ENCODE measurements at places on chromosomes 16 and 17.

DNA sequence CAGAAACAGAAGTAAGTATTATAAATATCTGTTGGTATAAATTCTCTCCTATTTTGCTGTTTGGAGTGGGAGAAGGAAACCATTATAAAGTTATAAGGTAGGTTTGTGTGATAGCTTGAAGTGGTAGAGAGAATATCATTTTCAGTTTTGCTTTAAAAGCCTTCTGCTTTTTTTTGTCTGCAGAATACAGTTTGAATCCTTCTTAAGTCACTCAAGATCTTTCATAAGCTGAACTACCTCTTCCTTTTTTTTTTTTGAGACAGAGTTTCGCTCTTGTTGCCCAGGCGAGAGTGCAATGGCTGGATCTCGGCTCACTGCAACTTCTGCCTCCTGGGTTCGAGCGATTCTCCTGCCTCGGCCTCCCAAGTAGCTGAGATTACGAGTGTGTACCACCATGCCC is 9.0 kb downstream of the ATAD5 start:
- DNase-seq: no peak

GRCh38 chr16:73197598-73197997 is 149.7 kb upstream of the ZFHX3 start:
- no peak for DNase-seq

GRCh38 chr17:42117397-42118125 is 3.6 kb downstream of the KAT2A start:
- DNase-seq: no peak

DNA sequence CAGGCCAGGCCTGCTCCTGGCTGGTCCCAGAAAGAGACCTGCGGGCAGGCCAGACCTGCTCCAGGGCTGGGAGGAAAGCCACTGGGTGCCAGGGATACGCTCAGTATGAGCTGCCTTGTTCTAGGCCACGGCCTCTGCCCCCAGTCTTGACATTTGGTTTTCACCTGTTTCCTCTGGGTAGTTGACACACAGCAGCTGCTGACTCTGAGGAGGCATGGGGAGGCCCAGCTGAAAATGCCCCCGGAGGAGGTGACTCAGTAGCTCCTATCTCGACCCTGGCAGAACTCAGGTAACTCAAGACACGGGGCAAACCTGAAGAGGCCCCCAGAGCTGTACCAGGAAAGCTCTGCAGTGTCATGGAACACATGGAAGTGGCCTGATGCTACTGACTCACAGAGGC is 13.9 kb upstream of the ADGRG1 start:
- DNase-seq: no peak

- DNase-seq: no peak
Observed at GRCh38 chr17:67725807-67726206, 8.1 kb downstream of the NOL11 start.

GRCh38 chr17:45395569-45396415 is 36.9 kb downstream of the ARHGAP27 start:
- no peak for DNase-seq

DNA sequence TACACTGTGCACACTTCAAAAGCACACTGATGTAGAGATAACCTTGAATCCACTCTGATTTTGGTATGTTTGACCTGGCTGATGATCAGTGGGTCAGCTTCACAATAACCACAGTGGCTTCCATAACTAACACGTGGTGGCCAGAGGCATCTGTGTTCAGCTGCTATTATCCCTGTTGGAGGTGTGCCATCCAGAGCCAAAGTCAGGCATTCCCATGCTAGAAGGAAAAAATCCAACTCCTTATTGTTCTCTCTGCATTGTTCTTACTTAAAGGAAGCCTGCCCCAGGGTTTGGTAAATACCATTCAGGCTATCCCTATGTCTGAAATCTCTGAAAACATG is 127.3 kb upstream of the MON1B start:
- DNase-seq: no peak

GRCh38 chr17:48240562-48241130 is 133.1 kb downstream of the SNX11 start:
- DNase-seq: no peak

- DNase-seq: no peak
Observed at GRCh38 chr17:7632492-7632894, 2.6 kb downstream of the SHBG start.

DNA sequence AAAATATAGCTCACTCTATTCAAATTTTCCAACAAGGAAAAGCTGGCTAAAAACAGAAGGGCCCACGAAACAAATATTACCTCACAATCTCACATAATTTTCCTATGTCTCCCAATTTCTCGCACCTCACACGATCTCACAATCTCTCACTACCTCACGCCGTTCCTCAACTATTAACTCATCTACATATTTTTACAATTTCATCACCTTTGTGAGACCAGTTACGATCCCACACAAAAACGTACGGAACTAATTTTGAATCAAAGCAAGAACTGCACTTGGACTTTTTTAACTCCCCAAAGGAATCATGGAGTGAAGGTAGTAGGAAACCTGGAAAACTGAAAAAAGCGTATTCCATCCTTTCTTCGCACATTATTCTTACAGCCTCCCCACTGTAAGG is 1.1 kb downstream of the CBX1 start:
- no peak for DNase-seq

DNA sequence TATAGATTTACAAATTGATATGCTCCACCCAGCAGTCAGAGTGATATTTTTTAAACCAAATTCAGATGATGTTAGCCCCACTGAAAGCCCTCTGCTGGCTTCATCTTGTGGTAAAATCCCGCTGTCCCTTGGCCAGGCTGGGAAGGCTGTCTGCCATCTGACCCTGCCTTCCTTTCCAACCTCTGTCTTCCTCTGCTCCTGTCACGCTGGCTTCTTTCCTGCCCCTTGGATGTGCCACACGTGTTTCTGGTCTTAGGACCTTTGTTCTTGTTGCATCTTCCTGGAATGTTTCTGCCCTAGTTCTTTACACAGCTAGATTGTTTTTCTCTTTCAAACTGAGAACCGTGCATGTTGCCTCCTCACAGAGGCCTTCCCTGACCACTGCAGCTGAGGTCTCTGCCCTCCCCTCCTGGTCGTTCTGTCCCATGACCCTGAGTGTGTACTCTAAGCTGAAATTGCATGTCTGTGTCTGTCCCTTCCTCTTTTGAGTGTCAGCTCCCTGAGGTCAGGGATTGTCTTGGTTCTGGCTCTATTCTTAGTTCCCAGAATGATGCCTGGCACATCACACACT is 11.4 kb downstream of the NT5M start:
- DNase-seq: no peak

GRCh38 chr17:74024871-74025531 is 178.5 kb upstream of the RPL38 start:
- no peak for DNase-seq

- no peak for DNase-seq
Observed at GRCh38 chr16:58099097-58099955, 29.9 kb downstream of the CFAP20 start.

DNA sequence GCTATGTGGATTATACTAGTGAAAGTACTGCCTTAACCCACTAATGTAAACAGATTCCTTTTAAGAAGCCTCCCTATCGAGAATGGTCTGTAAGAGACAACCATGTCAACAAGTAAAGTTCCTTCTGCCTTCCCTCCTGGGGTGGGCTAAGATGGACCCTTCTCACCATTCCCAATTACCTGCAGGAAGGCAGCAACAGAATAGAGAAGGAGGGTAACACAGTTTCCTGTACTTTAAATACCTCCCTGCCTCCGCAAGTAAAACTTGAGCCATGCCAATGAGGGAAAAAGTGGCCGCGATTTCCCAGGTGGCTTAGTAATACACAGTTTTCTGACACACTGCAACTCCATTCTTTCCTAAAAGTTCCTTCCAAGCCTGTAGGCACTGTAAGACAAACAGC is 45.2 kb downstream of the TOX3 start:
- DNase-seq: no peak

DNA sequence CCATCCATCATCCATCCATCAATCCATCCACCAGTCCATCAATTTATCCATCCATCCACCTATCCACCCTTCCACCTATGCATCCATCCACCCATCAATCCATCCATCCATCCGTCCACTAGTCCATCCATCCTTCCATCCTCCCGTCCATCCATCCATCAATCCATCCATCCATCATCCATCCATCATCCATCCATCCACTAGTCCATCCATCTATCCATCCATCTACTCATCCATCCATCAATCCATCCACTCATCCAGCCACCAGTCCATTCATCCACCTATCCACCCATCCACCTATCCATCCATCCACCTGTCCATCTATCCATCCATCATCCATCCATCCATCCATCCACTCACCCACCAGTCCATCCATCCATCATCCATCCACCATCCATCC is 39.9 kb upstream of the SSTR5 start:
- DNase-seq: no peak

DNA sequence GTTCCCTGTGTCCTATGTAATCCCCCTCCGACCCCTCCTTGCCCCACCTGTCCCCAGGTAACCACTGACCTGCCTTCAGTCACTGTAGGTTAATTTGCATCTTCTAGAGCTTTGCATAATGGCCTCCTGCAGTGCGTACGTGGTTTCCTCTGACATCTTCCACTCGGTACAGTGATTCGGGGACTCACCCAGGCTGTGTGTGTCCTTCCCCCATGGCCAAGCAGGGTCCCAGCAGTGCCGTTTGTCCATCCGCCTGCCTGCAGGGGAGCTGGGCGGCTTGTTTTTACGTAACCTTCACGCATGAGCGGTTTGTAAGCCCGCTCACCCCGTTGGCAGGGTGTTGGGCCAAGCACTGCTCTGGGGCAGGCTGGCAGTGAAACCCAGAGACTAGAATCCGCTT is 7.9 kb downstream of the MAPK8IP3 start:
- no peak for DNase-seq

Data from caudate nucleus (tissue), 63 donors.